ENCODE measurements at places on chromosomes 16 and 17.

- DNase-seq = no peak
These were observed 12.0 kb downstream of the LITAFD start for GRCh38 chr16:8893976-8894690.

GRCh38 chr16:27245276-27246172, 23.0 kb downstream of the NSMCE1 start:
- no peak for DNase-seq

DNA sequence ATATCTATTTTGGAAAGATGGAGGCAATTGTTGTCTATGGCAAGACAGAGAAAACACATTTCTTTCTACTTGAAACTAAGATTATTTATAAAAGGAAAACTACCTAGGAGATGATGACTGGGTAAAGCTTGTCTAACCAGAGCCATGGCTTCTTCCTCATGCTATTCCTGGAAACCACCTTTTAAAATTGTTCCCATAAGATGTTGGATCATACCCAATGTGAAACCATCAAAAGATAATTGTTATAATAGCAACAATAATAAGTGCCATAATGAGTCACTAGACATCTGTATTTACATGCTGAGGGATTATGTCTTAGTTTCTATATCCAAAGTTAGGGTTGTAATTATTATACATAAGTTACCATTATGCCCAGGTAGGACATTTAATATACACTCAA, 428.4 kb downstream of the KCNJ2 start:
- DNase-seq = no peak

GRCh38 chr17:50355701-50356341, 9.9 kb downstream of the XYLT2 start:
- no peak for DNase-seq

DNA sequence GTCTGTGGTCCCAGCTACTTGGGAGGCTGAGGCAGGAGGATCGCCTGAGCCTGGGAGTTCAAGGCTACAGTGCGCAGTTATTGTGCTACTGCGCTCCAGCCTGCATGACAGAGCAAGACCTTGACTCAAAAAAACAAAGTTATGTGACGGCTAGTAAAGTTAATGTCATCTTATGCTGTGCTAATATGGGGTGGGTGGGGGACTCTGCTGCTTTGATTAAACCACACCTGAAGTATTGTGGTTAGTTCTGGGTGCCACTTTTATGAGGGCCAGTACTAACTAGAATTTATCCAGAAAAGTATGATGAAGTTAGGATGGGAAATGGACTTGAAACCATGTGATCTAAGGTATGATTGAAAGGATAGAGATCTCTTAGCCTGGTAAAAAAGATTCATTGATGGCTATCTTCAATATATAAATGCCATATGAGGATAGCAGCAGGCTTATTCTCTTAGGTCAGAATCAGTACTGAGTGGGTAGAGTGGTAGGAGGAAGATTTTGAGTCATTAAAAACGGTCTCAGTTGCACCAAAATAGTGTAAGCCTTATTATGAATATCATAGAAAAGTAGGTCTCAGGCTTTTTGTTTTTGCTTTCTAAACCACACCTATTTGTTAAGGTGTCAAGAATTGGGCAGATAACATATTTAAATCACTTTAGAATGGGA, 5.6 kb downstream of the WSB1 start:
- DNase-seq = no peak

DNA sequence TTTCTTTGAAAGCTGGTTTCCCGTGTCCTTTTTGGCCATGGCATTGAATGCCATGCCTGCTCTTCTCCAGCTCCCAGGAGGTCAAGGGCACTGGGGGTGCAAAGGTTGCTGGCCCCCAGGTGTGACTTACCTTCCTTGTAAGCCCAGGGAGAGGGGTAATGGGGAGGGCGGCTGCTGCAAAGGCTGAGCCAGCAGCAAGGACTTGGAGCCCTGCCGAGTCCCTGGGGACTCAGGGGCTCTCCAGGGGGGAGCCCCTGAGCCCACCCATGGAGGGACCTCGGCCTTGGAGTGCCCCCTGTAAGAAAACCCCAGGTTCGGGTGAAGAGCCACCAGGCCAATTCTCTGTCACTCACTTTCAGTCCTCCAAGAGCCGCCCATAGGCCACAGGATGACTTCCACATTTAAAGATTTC, 5.9 kb upstream of the CCL22 start:
- DNase-seq = no peak

DNA sequence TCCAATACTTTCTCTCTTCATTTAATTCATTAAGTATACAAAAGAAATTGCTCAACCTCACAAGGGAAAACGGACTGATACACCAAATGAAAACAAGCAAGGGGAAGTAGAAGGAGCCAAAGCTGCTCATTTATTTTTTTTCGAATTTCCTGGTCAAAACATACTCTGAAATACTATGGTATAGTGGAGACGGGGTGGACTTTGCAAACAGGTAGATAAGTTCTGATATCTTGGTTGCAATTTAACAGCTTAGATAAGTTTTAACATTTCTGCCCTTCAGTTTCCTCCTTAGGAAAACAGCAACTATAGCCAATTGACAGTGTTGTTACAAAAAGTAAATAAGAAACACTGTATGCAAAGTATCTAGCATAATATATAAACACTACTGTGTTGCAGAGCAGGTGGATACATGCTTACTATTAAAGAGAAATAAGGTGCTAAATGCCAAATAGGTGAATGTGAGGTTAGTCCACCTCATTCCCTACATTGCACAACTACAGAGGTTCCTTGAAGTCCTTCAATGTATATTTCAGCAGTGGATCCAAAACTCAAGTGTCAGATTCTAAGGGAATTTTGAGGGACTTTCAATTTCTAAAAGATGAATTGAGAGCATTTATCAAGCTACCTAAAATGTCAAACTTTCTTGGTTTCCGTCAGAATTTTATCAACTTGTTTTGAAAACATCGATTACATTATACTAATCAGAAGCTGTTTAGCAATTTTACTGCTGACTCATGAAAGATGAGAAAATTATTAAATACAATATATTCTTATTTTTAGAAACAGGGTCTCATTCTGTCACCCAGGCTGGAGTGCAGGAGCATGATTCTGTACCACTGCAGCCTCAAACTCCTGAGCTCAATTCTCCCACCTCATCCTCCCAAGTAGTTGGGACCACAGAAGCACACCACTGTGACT, 11.0 kb downstream of the CCDC47 start:
- DNase-seq = no peak

GRCh38 chr17:17942846-17943245, 29.4 kb downstream of the TOM1L2 start:
- DNase-seq = no peak

- DNase-seq = no peak
These were observed 102.8 kb downstream of the XYLT1 start for GRCh38 chr16:17367923-17368322.

DNA sequence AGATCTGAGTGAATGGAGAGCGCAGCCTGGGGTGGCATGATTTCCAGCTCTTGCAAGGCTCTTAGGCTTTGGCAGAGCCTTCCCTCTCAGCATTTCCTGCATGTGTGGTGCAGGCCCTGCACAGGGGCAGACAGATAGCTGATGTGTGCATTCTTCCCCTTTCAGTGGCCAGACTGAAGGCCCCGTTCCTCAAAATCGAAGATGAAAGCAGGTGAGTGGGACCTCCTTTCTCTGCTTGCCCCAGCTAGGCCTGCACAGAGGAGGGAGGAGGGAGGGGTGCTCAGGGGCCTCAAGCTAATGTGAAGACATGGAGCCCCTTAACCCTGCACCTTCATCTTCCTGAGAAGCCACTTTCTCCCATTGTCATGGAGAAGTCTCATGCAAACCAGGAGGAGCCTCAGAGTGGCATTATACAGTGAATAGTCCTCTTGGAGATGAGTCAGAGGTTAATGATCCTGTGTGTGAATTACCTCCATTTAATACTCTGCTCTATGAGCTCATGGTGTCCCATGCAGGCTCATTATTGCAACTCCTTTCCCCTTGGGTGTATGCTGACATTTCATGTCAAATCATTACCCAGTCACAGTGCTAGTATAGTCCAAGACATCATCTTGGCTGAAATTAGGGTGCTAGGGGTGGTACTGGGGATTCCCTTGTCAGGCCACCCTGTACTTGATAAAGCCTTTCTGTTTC, 20.4 kb upstream of the ADAM11 start:
- no peak for DNase-seq

- no peak for DNase-seq
These were observed 262.7 kb upstream of the KCNJ16 start for GRCh38 chr17:69812240-69812837.

DNA sequence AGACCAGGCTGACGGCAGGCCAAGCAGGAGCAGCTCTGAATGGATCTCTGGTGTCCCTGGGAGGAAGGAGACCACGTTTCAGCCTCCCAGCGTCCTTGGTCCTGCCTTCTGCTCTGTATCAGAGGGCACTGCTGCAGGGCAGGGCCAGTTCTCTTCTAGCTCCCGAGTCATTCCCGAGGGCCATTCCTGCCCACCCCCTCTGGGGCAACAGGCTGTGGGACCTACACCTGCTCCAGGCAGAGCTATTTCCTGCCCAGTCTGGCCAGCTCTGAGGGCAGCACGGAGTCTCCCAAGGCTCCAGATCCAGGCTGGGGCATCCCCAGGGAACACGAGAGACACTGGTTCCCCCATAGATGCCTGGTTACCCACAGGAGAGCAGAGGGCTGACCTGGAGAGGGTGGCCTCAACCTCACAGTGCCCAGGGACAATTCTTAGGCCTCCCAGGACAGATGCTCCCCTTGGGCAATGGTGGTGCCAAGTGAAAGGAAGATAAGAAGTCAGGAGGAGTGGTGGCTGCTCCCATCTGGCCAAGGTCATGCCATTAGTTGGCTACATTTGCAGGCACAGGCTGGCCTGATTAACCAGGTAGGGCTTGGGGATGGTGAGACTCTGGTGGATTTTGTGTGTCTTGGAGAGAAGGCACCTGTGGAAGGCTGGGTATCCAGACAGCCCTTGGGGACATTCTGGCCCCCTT, 2.0 kb downstream of the WFIKKN2 start:
- DNase-seq = no peak

DNA sequence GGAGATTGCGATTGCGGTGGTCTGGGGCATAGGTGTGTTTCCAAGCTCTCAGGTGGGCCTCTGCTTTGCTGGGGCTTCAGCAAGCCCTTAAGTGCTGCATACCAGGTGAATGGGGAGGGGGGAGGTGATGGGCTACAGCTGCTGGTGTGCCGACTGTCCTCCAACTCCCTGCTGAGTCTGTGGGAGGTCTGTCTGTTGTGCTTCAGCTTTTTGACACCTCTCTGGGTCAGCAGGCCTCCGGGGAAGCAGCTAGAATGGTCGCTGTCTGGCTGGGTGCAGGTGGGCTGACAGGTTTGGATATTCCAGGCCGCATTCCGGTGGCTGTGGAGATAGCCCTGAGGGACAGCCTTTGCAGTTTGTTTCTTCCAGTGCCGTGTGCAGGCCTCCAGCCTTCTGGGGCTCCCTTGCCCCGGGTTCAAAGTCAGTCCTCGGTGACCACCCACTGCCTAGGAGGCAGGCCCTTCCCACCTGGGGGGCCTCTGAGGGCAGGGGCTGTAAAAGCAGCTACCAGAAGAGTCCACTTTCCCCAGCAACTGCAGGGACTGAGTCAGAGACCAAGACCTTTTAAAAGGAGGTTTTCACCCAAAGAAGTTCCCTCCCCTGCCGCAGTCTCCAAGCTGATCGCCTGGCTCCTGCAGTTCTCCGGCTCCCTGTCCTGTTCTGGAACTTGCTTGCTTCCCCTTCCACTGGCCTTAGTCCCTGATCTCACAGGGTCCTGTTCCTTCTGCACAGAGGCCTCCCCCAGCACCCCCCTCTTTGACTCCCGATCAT, 2.0 kb upstream of the TTYH2 start:
- DNase-seq = no peak

DNA sequence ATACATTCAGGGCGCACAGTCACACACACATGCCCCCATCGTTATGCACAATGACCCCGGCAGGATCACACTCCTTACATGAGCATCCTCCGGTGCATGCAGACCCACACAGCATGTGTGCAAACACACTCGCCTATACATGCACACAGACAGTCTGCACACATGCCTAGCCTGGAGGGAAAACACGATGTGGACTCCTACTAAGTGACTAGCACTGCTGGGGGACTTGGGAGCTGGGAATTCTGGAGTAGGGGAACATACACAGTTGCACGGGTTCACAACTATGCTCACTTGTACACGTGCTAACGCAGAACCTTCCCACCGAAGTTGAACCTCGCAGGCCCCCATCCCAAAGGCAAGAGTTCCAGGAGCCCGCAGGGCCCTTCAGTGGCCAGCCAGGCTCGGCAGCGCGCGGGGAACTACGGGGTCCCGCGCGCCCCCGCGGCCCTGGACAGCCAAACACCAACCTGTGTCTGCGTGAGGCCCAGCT, 2.0 kb downstream of the DLX3 start:
- no peak for DNase-seq

DNA sequence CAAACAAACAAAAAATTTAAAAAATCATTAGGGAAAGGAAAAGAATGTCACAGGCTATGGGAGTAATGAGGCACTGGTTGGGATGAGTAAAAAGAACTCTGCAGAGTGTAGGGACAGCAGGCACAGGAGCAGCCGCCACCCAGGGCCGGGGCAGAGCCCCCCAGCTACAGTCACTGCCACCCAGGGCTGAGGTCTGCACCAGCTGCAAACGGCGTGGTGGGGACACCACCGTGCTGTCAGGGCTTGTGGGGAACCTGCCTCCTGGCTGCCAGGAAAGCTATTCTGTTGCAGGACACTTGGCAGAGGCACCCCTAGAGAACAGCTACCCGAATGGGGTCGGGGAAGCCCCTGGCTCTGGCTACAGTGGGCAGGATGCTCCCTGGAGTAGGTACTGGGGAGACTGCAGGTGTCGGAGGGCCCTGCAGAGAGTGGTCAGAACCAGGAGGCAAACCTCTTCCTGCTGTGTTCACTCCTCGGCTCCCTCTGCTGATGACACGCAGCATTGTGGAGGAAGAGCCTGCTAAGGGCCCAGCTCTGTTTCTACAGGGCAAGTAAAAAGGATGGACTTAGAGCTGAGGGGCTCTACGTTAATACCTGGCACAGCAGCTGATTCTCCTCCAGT, 32.3 kb upstream of the CAPN15 start:
- DNase-seq = no peak

DNA sequence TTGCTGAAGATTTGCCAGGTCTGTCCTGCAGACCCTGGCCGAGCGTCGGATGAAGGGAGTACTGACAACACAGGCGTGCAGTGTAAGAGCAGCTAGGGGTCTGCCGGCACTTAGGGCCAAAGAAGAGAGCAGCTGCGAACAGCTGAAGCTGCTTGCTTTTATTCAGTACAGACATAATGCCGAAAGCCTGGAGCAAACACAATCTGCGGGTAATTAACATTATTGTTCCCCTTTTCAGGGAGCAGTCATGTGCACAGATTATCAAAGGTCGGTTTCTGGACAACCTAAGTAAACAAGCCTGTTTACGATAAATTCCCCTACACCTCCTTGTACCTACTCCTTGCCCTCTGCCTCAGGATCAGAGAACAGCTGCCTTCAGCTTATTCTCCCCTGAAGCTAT, 12.0 kb upstream of the KRT23 start:
- no peak for DNase-seq

- no peak for DNase-seq
These were observed 10.0 kb upstream of the ZNF23 start for GRCh38 chr16:71472051-71472450.

DNA sequence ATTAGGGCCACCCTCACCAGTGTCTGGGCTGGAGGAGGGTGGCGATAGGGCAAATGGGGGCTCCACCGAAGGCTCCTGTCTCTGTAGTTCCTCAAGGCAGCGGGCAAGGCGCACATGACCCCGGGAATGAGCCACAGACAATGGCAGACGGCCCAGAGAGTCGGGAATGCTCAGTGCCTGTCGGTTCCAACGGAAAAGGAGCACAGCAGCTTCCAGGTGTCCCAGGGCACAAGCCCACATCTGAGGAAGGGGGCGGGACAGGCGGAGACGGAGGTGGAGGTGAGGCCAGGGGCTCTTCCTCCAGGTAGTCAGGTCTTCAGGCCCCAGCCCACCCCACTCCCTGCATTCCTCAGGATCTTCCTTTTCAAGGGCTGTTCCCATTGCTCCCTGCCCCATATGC, 5.1 kb upstream of the SPAG7 start:
- no peak for DNase-seq

- peak; percentile 24 for DNase-seq
These were observed 113.1 kb downstream of the SNX29 start for GRCh38 chr16:12089492-12090150.
